ENCODE measurements at places on chromosomes 4 and X.

GRCh38 chr4:180557348-180557747, 1685.9 kb upstream of the TENM3 start:
- no peak for DNase-seq

DNA sequence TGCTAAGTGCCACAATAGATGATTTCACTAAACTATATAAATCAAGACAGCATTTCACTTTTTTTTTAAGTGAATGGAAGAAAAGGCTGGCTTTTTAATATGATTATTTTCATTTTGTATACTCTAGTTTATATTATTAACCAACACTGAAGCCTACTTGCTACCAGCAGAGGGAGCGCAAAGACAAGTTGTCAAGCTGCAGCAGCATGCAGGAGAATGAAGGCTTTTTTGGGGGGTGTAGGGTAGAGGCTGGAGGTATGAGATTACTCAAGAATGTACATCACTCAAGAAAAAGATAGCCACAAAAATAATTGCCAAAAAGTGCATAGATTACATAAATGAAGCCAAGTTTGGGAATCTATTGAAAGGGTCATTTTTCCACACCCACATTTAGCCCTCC, 519.5 kb downstream of the FGF13 start:
- no peak for DNase-seq

- DNase-seq, result no peak
These were observed 104.1 kb upstream of the DHX15 start for GRCh38 chr4:24688453-24688852.

DNA sequence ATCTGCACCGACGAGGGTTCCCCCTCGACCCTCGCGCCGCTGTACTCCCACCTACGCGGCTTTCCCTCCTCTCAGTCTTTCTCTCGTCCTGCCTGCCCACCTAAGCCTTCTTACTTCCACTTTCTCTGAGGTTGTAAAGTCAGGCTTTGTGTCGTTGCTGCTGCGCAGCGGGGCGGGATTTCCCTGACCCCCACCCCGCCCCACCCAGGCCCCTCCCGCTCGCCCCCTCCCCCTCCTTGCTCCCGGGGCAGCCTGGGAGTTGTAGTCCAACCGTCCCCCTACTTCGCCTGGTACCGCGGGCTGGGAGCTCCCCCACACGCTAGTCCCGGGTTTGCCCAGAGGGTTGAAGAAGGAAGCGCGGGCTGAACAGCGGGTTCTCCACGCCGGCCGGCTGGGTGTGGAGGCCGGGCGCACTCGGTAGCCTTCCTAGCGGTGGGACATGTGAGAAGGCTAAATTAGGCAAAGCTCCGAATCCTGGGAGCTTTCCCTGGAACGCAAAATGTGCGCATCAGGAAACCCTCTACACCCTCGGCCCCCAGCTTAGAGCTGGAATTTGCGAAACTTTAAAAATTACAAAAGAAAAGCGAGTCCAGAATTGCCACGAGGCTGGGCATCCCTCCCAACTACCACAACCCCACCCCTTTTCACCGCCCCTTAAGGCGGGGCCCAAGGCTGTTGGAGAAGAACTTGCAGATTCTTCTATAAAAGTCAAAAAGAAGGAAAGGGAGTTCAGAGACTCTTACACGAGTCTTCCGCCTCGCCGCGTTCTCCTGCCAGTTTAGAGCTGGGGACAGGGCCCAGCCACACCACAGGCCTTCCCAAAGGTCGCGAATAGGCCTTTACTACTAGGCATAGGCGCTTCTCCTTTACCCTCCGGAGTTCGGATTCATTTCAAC, at the start of gene ATP11C:
Gene ATP11C, minus strand, starts transcription at position 153 of the 896 bp plus-strand sequence. CDS start 1,011 bp downstream, outside the sequence.
- peak; percentile 84 for DNase-seq

DNA sequence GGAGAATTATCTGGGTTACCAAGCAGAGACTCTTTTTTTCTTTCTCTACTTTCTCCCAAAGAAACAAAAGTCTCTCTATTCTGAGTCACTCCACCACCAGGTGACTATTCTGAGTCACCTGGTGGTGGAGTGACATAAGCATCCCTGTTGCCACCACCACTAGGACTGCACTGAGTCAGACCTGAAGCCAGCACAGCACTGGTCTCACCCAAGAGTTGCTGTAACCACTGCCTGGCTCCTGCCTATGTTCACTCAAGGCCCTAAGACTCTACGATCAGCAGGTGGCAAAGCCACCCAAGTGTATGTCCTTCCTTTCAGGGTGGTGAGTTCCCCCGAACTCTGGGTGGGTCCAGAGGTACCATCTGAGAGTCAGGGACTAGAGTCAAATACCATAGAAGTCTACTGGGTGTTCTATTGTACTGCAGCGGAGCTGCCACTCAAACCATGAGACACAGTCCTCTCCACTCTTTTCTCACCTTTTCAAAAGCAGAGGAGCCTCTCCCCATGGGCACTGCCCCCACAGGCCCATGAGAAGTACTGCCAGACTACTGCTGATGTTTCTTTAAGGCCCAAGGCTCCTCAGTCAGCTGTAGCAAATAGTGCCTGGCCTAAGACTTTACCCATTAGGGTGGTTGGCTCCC, 209.6 kb upstream of the IRS4 start:
- no peak for DNase-seq

GRCh38 chrX:109886122-109886761, 116.7 kb upstream of the TMEM164 start:
- peak; percentile 36 for DNase-seq

GRCh38 chr4:7970361-7970946, 30.8 kb upstream of the AFAP1 start:
- DNase-seq, result no peak

DNA sequence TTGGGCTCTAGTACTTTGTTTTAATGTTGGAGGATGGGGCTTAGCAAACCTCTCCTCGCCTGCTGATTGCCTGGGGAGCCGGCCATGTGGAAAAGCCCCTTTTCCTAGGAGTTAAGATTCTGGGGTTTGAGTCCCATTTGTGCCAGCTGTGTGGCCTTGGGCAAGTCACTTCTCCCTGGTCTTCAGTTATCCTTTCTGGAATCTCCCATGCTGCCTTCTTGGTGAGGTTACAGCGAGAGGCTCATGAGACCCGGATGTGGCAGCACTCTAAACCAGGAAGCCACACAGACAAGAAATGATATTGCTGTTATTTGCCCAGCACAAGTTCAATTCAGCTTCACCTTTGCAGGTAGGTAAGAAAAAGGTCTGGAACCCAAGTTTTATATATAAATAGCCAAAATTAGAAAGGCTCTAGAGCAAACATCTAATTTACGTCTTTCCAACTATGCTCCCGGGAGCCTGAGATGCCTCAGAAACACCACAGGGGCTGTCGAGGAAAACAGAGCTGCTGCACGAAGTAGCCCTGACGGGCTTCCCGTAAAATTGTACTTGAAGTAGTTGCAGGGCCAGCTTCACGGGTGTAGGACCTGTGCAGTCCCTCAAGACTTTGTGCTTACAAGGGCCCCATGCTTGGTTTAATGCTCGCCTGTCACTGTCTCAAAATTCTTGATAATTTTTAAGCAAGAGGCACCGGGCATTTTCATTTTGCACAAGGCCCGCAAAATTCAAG, 8.3 kb upstream of the SASH3 start:
- peak; percentile 39 for DNase-seq

DNA sequence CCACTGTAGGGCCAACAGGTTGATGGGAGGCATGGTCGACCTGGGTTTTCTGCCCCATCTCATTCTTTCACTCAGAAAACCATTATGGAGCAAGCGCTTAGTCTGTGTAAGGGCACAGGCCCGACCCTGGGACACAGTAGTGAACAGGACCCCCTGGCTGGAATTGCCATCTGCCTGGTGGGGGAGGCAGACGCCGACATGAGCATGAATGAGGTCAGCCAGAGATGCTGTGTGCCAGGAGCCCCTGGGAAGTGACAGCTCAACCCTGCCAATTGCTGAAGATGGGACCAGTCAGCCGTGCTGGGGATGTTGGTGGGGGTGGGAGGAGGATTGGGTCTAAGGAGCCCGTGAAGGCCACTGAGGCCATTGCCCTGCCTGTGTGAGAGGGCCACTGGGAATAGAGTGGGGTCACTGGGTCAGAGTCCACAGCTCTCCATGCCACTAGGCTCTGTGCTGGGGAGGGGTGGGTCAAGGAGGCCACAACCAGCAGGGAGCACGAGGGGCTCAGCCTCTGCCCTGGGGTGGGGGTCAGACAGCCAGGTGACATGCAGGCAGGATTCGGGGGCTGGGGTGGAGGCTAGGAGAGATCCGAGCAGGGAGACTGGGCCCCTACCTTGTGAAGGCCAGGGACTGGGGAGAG, 31.0 kb downstream of the ZNF185 start:
- DNase-seq, result no peak

- DNase-seq, result peak; percentile 35
These were observed 275.1 kb downstream of the GPM6A start for GRCh38 chr4:175536852-175537453.

- DNase-seq, result no peak
These were observed 775.3 kb upstream of the HS3ST1 start for GRCh38 chr4:12203945-12204344.

GRCh38 chr4:142901166-142901662, 55.1 kb upstream of the INPP4B start:
- DNase-seq, result no peak

- DNase-seq, result no peak
These were observed 58.0 kb downstream of the PPEF2 start for GRCh38 chr4:75844151-75844662.

DNA sequence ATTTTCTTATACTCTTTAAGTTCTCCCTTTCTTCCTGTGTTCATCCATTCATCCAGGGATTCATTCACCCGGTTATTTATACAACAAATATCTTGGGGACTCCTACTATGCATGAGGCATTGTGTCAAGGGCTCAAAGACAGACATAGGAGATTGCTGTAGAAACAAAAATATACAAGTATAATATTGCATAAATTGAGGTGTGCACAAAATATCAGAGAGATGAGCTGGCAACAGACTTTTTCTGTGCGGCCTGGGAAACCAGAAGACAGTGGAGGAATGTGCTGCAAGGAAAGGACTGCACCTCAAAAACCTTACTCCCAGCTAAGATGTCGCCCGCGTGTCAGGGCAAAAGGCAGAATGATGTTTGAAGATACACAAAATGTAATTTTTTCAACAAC, 9.6 kb downstream of the OTOP1 start:
- no peak for DNase-seq

DNA sequence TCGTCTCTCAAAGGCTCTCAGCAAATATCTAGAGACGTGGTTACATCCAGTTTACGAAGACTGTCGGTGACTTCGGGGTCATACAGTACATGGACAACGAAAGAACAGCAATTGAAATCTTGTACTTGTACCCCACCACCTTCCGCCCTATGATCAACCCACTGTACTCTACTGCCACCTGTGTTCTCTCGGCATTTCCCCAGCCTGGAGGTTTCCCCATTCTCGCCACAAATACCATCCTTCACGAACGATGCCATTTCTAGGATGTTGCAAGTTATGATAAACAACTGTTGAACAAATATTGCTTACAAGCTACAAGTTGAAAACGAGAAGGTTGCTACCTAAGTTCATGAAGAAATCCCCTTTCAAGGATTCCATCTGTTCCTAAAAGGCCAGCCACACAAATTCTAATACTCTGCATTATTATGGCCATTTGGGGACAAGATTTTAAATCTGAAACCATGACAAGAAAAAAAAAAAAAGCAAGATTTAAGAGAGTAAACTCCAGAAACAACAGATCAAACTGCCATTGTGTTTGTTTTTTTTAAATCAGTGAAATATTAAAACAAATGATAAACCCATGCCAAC, 1.6 kb downstream of the APBB2 start:
- peak; percentile 36 for DNase-seq

DNA sequence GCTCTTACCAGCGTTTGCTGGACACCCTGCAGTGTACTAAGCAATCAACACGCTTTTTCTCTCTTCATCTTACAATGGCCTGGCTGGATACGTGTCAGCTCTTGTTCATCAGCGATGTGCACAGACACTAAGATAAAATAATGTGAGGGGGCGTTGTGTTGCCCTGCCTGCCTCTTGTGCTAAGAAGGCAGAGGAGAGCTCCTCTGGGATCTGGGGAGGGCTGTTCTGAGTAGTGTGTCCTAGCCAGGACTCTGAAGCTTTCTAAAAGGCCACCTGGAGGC, 49.7 kb downstream of the NELFA start:
- no peak for DNase-seq

- no peak for DNase-seq
These were observed 73.1 kb upstream of the FMR1 start for GRCh38 chrX:147838465-147839131.

DNA sequence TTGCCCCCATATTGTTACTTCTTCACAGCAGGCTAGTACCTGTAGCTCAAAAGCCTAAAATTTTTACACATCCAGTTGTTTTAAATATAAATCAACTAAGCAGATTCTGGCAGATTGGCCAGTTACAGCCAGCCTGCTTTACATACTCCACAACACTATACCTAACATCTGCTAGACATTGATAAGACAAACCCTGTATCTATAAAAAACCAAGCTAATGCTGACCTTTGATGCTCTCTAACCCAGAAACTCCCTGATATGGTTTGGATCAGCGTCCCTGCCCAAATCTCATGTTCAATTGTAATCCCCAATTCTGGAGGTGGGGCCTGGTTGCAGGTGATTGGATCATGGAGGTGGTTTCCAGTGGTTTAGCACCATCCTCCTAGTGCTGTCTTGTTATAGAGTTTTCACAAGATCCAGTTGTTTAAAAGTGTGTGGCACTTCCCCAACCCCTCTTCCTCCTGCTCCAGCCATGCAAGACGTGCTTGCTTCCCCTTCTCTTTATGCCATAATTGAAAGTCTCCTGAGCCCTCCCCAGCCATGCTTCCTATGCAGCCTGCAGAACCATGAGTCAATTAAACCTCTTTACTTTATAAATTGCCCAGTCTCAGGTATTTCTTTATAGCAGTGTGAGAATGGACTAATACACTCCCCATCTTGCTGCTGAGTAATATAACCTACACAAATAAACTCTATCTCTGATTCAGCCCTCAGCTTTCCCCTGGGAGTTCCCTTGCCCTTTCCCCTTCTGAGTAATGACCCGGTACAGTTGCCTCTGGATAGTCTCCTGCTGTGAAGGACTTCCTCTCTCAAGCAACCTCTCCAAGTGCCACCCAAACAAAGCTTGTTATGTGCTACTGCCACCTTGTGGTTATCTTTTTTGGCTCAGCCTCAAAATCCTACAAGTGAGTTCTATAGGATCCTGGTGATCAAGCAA, 39.6 kb downstream of the ZCCHC13 start:
- DNase-seq, result peak; percentile 61

GRCh38 chr4:78190595-78190994, 133.5 kb downstream of the FRAS1 start:
- no peak for DNase-seq

DNA sequence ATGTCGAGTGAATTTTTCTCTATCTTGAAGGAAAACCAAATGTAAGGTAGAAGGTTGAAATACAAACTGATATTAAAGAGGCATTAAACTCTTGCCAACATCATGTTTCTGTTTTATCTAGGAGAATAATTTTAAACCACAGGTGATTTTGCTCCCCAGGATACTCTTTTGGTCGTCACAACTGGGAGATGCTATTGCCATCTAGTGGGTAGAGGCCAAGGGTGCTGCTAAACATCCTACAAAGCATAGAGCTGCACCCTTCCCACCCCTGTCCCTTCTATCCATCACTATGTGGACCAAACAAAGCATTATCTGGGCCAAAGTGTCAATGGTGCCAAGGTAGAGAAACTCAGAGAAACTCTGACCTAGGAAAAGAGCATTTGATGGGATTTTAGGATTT, 154.6 kb upstream of the MAGEB2 start:
- no peak for DNase-seq

Data from B cell (primary cell).